ENCODE measurements at places on chromosomes 12 and 14. TPM values are rescaled to one million over a fixed set of nuclear protein-coding genes. Genes with fewer than 3 reads are reported as not detected.

DNA sequence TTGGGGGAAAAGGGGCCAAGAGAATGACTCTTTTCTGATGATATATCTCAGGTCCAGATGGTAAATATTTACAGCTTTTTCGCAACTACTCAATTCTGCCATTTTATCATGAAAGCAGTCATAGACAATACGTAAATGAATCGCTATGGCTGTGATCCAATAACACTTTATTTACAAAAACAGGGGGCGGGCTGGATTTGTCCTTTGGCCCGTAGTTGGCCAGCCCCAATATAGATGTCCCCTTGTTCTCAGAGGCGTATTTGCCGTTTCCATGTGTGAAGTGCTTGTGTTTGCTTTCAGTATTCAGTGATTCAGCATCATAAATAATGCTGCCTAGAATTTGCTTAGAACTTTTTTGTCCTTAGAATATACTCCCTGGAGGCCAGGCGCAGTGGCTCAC, 77.2 kb downstream of the CCDC92 start:
- no peak for DNase-seq

GRCh38 chr14:46279776-46280175, 371.8 kb downstream of the RPL10L start:
- no peak for DNase-seq

The GALNT9 gene
- total RNA-seq = 0.35 TPM

The TTC6 gene
- 0.30 TPM for total RNA-seq

Data from renal cortical epithelial cell (primary cell).